ENCODE measurements at places on chromosomes 3 and 15. TPM values are rescaled to one million over a fixed set of nuclear protein-coding genes. Genes with fewer than 3 reads are reported as not detected.

GRCh38 chr15:33680336-33680735, 288.0 kb upstream of the CHRM5 start:
- no peak overlapping the region for H3K4me3 ChIP-seq
- no peak for DNase-seq
- H3K27me3 ChIP-seq = no peaks in the 10 kb centered on the region
- no peaks in the 10 kb centered on the region for H3K36me3 ChIP-seq
- peaks cover 4% of the 10 kb centered on the region for H3K4me1 ChIP-seq
- H3K27ac ChIP-seq = no peak overlapping the region

The ACOX2 gene
- 8.6 TPM for total RNA-seq

The RFT1 gene
- total RNA-seq = 35.2 TPM

GRCh38 chr3:12822725-12823373, 18.5 kb downstream of the RPL32 start:
- no peaks in the 10 kb centered on the region for H3K27me3 ChIP-seq
- no peaks in the 10 kb centered on the region for H3K4me1 ChIP-seq
- no peak overlapping the region for H3K4me3 ChIP-seq
- H3K36me3 ChIP-seq = no peaks in the 10 kb centered on the region
- no peak for DNase-seq

- peaks cover 17% of the 10 kb centered on the region for H3K27me3 ChIP-seq
- peaks cover 9% of the 10 kb centered on the region for H3K4me1 ChIP-seq
- H3K27ac ChIP-seq = no peak overlapping the region
- peak; percentile 77 for DNase-seq
- no peaks in the 10 kb centered on the region for H3K36me3 ChIP-seq
These were observed 67.8 kb downstream of the SLC12A8 start for GRCh38 chr3:125144653-125145314.

DNA sequence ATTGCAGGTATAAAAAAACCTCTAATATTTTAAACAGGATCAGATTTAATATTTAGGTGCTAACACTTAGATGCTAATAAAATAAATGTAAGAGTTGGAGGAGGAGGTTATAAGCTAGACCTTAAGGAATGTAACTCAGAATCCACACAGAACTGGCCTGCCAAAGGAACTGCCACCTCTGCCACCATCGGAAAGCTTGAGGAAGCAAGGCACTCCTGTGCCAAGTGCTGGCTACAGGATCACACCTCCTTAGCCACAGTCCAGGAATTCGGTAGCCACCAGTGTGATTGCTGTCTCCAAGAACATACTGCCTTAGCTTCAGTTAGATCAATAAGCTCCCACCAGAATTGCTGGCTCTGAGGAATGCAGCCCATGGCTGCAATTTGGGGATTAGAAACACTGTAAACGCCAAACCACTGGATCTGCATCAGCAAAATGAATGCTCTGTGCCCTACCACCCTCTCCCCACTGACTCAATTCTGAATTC, 58.0 kb downstream of the FRMD5 start:
- no peaks in the 10 kb centered on the region for H3K36me3 ChIP-seq
- H3K27ac ChIP-seq = no peak overlapping the region
- no peaks in the 10 kb centered on the region for H3K4me1 ChIP-seq
- no peak overlapping the region for H3K4me3 ChIP-seq
- DNase-seq = no peak
- no peaks in the 10 kb centered on the region for H3K27me3 ChIP-seq

- H3K36me3 ChIP-seq = no peaks in the 10 kb centered on the region
- H3K4me3 ChIP-seq = no peak overlapping the region
- DNase-seq = no peak
These were observed 215.6 kb downstream of the RPLP1 start for GRCh38 chr15:69668039-69668705.
